NAMALWA (cell line): ENCODE measurements at places on chromosomes 12 and 14.

GRCh38 chr12:6307529-6307928, 3.0 kb upstream of the PLEKHG6 start:
- DNase-seq: no peak

- DNase-seq: no peak
Measured at GRCh38 chr12:13030541-13031291, 13.5 kb upstream of the FAM234B start.

DNA sequence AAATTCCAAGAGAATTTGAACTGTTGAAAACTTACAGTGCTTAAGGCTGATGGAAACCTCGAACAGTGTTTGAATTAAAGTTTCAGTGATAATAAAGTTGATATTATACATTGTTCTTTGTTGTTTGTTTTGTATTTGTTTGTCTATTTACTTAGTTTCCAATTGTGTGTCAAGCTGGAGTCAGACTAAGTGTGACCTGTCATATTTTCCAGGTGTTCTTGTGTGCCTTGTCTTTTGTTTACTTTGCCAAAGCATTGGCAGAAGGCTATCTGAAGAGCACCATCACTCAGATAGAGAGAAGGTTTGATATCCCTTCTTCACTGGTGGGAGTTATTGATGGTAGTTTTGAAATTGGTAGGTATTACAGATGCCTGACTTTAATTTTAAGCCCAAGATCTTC, 6.0 kb downstream of the SLCO1C1 start:
- DNase-seq: no peak

- DNase-seq: peak; percentile 88
Measured at GRCh38 chr12:26318661-26319068, 123.3 kb downstream of the SSPN start.

GRCh38 chr14:105492031-105492970, 1.3 kb downstream of the TEDC1 start:
- no peak for DNase-seq

DNA sequence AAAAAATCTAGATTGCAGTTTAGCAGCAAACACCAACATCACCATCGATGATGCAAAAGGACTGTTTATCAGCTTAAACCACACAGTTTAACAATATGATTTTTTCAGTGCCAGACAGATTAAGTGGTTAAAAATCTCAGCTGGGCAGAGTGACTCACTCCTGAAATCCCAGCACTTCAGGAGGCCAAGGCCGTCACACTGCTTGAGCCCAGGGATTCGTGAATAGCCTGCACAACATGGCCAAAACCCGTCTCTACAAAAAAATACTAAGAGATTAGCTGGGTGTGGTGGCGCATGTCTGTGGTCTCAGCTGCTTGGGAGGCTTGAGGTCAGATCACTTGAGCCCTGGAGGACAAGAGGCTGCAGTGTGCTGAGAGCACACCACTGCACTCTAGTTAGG, 8.9 kb downstream of the RSRC2 start:
- DNase-seq: no peak

- DNase-seq: no peak
Measured at GRCh38 chr14:68623826-68624225, 169.0 kb downstream of the ZFP36L1 start.

DNA sequence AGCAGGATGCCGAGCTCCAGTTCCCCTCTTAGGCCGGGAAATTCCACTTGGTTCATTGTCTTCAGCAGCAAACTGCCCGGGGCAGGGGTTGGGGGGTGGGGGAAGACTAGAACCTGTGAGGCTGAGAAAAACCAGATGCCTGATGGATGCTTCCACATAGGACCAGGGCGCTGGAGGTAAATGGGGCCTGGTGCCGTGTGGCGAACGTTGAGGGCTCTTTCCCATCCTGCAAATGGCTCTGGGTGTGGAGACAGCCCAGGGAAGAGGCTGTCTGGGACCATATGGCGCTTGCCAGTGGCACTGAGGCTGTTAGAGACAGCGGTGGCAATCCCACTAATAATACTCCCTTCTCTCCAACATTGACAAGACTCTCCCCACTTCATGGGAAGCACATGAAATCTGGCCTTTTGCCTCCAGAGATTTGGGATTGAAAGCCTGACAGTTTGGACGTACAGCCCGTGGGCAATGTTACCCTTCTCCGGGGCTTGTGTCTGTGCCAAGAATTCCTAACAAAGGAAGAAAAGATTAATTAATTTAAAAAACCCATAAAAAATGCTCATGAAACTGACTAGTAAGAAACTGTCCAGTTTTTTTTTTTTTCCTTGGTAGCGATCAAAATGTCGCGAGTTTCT, 44.5 kb downstream of the MAP1LC3B2 start:
- no peak for DNase-seq

- no peak for DNase-seq
Measured at GRCh38 chr12:70754330-70754741, 117.1 kb upstream of the PTPRB start.

GRCh38 chr12:47903151-47903611, 1.6 kb downstream of the VDR start:
- DNase-seq: peak; percentile 29

DNA sequence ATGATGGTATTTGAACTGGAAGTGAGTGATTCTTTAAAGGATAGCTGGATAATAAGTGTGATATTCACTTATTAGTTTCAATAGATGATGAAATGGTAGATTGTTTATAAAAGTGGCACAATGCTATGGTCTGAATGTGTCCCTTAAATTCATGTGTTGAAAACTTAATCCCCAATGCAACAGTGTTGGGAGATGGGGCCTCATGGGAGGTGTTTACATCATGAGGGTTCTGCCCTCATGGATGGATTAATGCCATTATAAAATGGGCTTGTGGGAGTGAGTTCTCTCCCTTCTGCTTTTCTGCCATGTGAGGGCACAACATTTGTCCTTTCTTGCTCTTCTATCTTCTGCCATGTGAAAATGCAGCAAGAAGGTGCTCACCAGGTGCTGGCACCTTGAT, 134.0 kb downstream of the SLC38A1 start:
- no peak for DNase-seq

DNA sequence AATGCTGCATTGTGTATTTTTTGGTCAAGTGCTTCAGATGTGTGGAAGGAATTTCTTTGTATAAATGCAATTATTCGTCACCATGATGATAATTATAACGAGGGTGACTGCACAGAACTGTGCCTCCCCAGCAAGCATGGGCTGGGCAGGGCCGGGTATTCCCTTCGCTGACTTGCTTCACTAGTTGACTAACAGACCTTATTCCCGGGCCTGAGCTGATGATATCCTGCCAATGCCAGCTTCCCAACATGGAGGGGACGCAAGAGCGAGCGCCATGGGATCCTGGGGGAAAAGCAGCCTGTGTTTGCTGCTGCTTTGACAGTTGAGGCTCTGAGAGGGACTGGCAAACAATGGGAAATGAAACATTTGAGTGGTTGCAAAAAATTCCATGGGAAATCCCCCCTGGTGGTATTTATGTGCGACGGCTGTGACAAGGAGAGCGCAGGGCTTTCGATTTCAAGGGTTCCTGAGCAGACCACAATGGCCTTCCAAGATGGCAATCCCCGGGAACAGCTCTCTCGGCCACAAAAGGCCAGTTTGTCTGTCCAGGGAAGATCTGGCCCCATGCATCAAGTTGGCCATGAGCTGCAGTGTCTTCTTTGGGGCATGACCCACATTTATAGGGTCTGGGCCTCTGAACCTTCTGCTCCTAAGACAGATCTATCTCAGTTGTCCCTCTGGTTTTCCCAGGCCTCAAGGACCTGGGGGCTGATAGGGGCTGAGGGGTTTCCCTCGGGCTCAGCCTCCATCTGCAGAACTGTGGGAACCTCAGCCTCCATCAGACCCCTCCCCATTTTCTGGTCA, 21.9 kb upstream of the MAP1LC3B2 start:
- DNase-seq: no peak

DNA sequence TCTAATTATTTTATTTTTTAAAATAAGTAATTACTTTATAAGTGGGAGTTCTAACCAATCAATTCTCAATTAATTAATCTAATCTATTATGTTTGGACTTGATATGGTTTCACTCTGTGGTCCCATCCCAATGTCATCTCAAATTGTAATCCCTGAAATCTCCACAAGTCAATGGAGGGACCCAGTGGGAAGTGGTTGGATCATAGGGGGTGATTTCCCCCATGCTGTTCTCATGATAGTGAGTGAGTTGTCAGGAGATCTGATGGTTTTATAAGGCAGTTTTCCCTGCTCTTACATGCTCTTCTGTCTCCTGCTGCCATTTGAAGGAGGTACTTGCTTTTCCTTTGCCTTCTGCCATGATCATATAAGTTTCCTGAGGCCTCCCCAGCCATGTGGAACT, 836.1 kb downstream of the GALC start:
- DNase-seq: no peak

DNA sequence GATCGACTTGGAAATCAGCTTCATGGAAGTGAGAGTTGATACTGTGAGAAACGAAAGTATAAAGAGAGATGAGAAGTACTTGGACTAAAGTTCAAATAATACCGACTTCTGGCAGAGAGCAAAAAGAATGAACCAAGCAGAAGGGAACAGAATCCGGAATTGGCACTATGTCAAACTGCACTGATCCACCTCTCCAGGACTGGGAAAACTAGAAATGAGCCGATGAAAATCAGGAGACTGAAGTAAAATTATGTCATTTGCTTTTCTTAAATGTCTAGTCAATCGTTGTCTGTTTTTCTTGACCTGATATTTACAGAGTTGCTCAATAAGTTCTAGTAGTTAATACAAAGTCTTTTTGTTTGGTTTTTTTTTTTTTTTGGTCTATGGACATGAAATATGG, 163.0 kb upstream of the FOXG1 start:
- DNase-seq: no peak

GRCh38 chr12:132379996-132380395, 50.6 kb upstream of the GALNT9 start:
- no peak for DNase-seq

DNA sequence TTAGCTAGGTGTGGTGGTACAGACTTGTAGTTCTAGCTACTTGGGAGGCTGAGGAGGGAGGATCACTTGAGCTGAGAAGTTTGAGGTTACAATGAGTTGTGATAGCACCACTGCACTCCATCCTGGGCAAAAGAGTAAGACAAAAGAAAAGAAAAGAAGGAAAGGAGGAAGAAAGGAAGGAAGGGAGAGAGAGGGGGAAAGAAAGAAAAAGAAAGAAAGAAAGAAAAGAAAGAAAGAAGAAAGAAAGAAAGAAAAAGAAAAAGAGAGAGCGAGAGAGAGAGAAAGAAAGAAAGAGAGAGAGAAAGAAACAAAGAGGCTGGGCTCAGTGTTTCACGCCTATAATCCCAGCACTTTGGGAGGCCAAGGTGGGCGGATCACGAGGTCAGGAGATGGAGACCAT, 10.3 kb upstream of the GNPTAB start:
- DNase-seq: no peak

DNA sequence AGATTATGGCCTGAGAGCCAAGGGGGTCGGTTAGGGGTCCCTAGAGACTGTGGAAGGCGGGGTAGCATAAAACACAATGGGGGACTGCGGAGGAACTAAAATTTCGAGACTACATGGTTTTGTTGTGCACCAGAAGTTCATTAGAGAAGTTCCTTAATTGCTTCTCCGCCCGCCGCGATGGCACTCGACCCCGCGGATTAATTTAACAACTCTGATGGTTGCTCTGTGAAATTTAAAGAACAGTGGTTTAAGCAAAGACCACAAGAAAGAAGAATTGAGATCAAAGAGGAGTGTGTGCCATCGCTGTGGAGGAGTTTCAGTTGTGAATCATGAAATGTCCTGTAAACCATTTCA, 1.4 kb upstream of the CCDC88C start:
- no peak for DNase-seq

DNA sequence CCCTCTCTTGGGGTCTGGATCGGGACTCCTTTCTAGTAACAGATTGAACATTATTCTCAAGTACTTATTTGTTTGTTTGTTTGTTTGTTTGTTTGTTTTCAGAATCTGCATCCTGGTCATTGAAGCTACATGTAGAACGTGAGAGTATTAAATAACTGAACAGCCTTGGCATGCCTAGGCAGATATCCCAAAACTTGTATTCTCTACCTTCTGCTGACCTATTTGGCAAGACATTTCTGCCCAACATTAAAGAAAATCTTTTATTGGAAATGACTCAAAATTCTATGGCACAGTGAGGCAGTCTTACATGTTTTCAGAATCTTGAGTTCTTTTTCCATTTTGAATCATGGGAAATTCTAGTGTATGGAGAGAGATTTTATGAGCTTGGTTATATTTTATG, 165.1 kb upstream of the CNOT2 start:
- DNase-seq: no peak

GRCh38 chr12:62911286-62911685, 23.7 kb downstream of the PPM1H start:
- no peak for DNase-seq

GRCh38 chr12:101982307-101982706, 79.5 kb downstream of the WASHC3 start:
- no peak for DNase-seq

- no peak for DNase-seq
Measured at GRCh38 chr14:89279649-89280232, 137.3 kb downstream of the FOXN3 start.

DNA sequence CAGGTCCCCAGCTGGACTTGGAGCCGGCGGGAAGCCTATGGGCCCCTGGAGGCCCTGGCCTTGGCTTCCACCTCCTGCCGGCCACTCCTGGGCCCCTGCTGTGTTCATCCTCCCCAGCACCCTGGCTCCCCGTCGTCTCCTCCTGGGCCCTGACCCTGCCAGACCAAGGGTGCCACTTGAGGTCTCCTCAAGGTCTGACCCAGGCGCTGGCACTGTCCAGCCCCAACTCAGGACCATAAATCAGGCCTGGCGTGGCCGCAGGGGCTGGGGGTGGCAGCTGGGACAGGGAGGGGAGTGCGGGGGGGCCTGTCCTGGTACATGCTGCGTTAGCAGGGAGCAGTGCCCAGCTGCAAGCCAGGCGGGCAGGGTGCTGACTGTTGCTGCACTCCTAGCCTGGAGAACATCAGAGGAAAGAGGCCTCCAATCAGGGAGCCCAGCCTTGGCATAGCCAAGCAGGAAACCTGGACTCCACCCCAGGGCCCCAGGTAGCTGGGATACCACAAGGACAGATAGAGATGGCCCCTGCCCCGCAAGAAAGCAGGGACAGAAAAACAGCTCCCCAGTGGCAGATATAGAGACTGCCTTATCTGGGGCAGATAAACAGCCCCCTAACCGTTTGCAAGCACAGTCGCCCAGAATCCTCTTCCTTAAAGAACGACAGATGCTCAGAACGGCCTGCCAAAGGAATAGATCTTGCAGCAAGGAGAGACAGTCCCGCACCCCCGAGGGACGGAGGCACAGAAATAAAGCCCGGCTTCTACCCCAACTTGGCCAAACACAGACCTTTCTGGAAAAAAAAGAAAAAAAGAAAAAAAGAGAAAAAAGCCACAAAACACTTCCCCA, 6.5 kb upstream of the ATG101 start:
- no peak for DNase-seq

- DNase-seq: peak; percentile 34
Measured at GRCh38 chr14:106218174-106218573, 691.8 kb downstream of the TMEM121 start.

- DNase-seq: no peak
Measured at GRCh38 chr12:50051101-50051806, 6.1 kb upstream of the ASIC1 start.

DNA sequence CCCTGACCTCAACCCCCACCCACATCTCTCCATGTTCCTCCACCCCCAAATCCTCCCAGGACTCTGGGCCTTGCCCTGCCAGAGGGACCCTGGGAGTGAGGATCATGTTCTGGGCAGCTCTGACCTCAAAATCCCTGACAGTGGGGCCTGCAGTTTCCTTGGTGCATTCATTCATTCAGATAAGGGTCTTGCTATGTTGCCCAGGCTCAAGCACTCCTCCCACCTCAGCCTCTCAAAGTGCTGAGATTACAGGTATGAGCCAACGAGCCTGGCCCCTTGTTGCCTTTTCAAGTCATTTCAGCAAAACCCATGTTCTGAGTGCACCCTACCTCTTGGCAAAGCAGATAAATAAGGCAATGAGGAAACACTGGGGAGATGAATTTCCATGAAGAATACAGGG, 29.6 kb downstream of the ARL6IP4 start:
- no peak for DNase-seq

- DNase-seq: no peak
Measured at GRCh38 chr12:7339675-7340074, 35.8 kb downstream of the ACSM4 start.
